Stimulated activated CD4-positive, alpha-beta T cell treated with anti-CD3 and anti-CD28 coated beads, Interleukin-4, amount 100 ng/mL, for 4 hours (primary cell): ENCODE measurements at places on chromosomes 5 and 9.

DNA sequence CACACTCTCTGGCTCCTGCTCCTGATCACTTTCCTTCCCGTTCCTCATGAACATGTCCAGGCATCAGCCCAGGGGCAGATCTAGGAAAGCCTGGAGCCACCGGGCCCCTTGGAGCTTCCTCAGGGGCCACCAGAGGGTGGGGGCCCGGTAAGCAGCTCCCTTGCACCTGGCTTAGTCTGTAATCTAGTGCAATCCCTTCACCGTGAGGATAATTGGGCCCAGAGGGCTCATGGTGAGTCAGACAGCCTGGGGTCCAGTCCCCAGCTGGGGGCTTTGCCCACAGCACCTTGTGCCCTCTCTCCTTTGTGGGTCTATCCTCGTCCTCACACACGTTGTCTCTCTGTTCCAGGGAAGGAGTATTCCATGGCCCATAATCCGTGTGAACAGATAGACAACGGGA, 10.4 kb upstream of the ALDH1B1 start:
- no peak for DNase-seq

- DNase-seq: no peak
These were observed 12.0 kb downstream of the SNX18 start for GRCh38 chr5:54529565-54529964.

DNA sequence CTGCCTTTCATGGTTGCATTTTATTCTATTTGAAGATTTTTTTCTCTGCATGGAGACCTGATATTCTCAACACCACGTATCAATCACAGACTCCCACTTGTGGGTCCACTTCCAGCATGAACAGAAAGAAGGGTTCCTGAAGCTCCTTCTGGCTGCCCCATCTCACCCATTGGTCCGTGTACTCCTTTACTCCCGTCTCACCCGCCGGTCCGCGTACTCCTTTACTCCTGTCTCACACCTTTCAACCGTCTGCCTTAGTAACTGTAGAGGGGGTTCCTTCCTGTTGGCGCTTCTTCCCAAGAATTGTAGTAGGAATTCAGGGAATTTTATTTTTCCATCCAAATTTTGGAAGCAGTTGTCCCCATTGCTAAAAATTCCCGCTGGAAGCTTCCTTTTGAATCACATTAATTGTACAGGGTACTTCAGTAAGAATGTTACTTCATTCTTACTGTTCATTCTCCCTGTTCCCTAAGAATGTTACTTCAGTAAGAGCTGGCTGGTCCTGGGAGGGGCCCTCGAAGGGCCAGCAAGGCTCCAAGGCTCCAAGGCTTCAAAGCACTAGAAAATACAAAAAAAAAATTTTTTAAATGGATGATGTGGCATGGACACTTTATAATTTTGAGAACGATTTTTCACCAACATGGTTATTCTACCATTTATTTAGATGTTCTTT, 3.9 kb upstream of the LPCAT1 start:
- no peak for DNase-seq

DNA sequence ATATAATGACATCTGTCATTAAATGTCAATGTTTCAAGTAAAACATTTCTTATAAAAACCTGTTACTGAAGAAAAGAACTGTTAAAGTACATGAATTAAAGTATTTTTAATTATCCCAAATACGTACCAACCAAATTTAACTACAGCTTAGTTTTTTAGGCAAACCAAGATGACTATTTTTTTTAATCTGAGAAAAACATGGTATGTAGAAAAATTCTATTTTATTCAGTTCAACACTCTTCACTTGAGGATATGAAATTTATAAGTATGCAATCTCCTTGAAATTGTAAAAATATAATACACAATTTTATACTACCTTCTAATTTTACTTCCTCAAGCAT, 75.3 kb upstream of the IFNE start:
- no peak for DNase-seq

- no peak for DNase-seq
These were observed 129.1 kb upstream of the MEF2C start for GRCh38 chr5:89011778-89012711.

- DNase-seq: no peak
These were observed 17.2 kb upstream of the SPOCK1 start for GRCh38 chr5:137516251-137516797.

GRCh38 chr5:108001222-108001621, 330.5 kb upstream of the EFNA5 start:
- DNase-seq: no peak
